ENCODE measurements at places on chromosomes 3 and 15.

- no peak for DNase-seq
Observed at GRCh38 chr15:91047545-91048199, 25.3 kb upstream of the VPS33B start.

GRCh38 chr3:172065967-172066762, 26.8 kb downstream of the FNDC3B start:
- DNase-seq, result no peak

DNA sequence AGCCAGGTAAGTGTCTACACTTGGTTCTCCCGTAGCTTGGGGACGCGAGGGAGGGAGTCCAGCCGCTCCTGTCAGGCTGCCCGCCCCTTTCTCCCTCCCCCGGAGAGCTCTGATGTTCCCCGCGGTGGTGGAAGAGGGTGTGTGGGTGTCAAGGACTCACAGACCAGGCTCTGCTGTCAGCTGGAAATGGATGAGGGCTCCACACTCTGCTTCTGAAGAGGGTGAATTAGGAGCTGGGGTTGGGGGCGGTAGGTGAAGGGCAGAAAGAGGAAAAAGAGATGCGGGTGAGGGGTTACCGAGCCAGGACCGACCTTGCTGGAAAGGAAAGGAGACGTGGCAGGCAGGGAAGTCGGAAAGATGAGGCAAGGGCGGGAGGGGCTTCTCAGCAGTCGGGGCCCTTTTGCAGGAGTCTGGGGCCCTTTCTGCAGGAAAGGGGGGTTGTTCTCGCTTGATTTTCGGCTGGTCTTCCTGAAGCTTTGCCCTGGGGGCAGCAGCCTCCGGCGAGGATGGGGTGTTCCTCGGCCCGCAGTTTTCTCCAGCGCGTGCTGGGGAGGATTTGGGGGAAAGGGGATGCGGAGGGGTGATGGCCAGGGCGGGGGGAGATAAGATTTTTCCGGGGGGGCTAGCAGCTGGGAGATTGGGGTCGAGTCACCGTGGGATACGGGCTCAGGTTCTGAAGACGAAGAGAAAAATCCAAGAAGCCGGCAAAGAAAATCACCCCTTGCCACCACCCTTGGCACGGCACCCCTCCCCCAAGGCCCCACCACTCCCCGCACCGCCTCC, 602 bp upstream of the BAHD1 start:
- peak; percentile 41 for DNase-seq

DNA sequence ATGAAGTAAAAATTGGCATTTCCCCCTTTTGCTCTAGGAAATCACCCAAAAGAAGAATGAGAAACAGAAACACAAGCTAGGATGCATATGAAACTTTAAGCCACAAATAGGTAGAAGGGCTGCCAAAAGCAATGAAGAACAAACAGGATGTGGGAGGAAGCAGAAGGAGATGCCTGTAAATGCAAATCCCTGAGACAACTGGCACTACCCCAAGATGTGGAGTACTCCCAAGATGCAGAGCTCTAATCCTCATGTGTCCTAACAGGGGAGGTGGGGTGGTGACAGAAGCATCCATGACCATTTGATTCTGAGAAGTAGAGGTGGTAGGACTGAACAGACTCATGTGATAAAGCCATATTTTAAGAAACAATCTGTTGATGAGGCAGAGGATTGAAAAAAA, 31.9 kb upstream of the ZNF280D start:
- DNase-seq, result no peak

DNA sequence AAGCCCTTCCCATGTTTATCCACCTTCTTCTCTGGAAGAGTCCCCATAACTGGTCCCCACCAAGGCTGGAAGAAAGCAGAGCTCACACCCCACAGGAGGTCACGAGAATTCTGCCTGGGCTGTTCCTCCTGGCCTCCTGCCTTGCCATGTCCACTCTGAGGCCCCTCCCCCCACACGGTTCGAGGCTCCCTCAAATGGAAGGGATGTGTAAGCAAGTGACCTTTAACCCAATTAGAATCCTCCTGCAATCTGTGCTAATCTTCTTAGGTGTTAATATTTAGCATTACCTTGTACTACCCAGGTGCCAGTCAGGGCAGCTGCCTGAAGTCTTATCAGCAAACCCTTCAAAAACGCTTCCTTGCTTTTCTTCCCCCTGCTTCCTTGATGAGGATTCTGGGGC, 32.4 kb upstream of the DYNC1LI1 start:
- DNase-seq, result no peak

- DNase-seq, result no peak
Observed at GRCh38 chr3:127208483-127209100, 15.7 kb downstream of the PRR23E start.

- DNase-seq, result no peak
Observed at GRCh38 chr3:129867506-129868124, 25.9 kb downstream of the TMCC1 start.

DNA sequence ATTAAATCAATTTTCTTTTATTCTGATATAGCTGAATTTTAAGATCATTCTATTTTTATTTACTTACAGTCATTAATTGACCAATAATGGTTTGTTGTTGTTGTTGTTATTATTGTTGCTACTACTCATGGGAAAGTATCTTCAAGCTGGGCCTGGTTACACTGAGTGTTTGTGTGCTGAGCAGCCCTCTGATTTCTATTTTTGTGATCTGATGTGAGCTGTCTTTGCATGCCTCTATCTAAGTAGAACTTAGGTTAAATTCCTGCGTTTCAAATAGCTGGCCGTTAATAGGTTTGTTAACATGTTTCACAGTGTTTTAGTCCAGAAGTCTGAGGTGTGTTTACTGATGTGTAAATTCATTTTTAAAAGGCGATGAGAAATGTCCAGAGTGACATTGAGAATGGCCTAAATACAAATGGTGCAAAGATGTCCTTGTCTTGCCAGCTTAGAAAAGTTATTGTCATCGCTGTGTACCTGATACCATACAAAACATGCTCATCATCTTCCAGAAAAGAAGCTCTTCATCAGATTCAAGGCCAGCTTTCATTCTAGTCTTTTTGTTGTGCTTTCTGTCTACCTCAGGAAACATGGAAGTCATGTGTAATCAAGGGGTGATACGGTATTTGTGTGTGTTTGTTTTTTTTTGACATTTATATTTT, 15.8 kb downstream of the ARIH2 start:
- no peak for DNase-seq

- DNase-seq, result no peak
Observed at GRCh38 chr15:41474941-41475340, 18.7 kb upstream of the ITPKA start.

GRCh38 chr15:96234109-96234892, 96.2 kb upstream of the NR2F2 start:
- DNase-seq, result no peak

DNA sequence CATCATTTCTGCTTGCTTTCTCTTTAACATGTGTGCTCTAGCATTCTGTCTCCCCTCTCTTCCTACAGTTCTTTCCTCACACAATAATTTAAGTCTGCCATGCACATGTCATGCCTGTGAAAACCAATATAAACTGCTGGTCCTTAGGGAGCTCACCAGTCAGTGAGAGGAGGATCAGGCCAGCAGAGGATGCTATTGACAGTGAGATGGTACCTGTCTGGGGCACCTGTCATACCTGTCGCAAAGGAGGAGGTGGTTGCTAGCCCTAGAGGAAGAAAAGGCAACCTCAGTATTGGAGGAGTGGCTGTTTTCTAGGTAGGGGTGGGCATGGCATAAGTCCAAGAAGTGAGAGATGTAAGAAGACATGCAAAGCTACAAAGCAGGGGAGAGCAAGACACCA, 194.6 kb downstream of the GABRG3 start:
- DNase-seq, result no peak

DNA sequence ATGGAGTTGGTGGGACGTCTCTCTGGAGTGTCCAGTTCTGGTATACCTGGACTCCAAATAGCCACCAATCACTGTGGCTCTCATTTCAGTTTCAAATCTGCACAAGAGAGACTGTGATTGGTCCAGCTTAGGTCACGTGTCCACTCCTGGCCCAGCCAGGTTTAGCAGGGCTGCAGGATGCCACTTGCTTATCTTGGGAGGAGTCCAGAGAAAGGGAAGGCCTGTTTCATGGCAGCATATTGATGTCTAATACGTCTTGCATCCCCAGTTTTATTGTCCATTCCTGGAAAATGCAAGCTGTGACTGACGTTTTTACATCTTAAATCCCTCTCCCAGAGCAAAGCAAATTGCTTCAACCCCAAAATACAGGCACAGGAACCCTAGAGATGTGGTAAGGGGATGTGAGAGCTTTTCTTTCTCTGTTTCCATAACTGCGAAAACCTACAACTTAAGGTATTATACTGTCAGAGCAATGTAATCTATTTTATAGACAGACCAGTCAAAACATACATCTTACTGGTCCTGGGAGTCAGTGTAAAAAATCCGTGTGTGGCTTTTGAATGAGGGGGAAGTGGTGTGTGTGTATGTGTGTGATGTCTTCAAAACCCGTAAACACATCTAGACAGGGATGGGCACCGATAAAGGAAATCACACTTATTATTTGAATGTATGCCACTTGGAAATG, 274.4 kb downstream of the TLE3 start:
- no peak for DNase-seq

- peak; percentile 91 for DNase-seq
Observed at GRCh38 chr3:113695786-113696645, at the start of gene USF3. USF3 (minus strand) TSS chr3:113696642; CDS start chr3:113674878, 21,764 bp downstream.

DNA sequence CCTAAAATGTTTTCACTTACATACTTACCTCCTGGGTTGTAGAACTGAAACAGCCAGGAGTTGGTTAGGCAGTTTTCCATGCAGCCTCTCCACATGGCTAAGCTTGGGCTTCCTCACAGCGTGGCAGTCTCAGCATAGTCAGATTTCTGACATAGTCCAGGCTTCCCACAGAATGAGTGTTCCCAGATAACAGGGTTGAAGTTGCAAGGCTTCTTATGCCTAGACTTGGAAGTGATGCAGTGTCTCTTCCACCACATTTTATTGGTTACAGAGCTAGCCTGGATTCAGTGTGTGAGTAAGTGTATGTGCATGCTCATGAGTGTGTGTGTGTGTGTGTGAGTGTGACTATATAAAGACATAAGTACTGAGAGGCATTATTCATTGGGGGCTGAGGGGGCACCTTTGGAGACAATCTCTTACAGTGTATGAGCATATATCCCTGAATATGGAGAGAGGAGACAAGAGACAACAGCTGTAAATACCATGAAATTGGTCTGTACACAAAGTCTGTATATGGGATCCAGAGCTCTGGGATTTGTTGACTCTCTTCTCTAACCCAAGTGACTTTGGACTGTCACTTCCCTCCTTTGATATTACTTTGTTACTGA, 78.1 kb downstream of the ZNF621 start:
- no peak for DNase-seq

DNA sequence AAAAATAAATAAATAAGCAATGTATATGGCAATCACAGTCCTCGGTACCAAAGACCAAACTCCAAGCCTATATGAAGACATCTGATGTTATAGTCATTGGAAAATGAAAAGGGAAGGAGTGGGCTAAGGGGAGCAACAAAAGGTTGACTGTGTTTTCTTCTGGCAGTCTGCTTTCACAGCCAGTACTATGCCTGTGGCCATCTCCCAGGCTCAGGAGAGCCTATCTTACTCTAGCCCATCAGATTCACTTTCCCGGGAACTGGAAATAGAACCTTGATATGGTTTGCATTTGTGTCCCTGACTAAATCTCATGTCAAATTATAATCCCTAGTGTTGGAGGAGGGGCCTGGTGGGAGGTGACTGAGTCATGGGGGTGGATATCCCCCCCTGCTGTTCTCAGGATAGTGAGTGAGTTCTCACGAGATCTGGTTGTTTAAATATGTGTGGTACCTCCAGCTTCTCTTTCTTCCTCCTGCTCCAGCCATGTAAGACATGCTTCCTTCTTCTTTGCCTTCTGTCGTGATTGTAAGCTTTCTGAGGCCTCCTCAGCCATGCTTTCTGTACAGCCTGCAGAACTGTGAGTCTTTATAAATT, 105.3 kb downstream of the PLCH1 start:
- DNase-seq, result no peak

GRCh38 chr3:117844676-117845075, 1135.1 kb downstream of the TUSC7 start:
- no peak for DNase-seq

DNA sequence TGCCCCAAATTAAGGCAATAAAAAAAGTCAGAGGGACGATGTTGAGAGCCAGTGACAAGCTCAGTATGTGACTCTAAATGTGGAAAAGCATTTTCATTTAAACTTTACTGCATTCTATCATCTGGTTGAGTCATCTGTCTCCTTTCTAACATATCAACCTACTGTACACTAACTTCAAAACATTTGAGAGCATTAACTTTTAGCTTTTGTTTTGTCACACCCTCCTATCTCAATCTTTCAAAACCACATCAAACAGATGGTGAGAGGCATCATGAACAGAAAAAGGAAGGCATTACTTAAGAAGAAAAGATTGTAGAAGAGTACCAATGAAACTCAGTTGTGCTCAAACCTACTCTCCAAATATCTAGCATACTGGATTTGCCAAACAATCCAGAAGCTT, 4.8 kb downstream of the LRRC58 start:
- no peak for DNase-seq

Measured in right cardiac atrium (tissue), 5 donors.